ENCODE measurements at places on chromosomes 13 and 19.
A peak's percentile ranks its signal among the peaks of the same experiment; 100 is the strongest.

DNA sequence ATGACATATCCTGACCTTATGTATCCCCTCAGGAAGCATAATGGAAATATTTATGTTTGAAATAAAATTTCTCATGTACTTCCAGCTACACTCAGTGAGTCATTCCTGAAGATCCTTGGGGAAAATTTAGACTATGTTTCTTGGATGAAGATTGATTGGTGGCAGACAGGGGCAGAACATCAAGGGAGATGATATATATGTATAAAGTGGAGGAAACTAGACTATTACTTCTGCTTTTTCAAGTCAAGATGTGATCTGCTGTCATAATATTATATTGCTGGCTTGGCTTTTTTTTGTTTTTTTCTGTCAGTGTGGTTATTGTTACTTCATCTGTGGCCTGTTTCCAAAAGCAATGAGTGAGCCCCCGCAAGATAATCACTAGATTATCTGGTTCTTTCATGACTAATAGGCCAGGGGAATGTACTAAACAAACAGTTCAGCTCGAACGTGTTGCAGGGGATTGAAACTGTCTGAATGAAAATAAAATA lies 87.2 kb upstream of the TNFSF11 start:
- peak; percentile 52 for DNase-seq

DNA sequence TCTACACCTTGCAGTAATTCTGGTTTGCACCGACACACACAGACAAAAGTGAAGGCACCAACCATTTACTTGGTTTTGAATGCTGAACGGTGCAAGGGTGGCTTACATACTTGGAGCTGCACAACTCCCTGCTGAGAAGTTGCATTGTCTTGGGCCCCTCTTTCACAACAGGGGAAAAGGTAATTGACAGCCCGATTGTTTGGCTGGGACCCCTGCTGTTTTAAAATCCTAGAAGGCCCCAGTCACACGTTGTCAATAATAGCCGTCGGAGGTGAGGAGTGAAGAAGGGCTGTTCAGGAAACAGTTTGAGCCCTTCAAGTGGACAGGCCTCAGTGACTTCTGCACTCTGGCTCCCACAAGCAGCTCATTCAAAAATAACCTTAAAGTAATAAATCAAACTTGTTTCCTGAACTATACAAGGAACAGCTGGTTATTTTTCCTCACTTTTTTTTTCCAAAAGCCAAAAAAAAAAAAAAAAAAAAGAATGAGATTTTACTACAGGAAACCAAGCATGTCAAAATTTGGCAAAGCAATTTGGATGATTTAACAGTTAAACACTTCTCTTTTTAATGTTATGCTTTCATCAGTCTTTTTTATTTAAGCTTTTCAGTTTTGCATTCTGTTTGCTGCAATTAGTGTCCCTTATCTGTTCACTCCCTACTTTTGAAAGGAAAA lies 19.0 kb upstream of the SPRY2 start:
- no peak for DNase-seq

- no peak for DNase-seq
These were observed 1249.4 kb upstream of the SLC10A2 start for GRCh38 chr13:104315606-104316005.

- no peak for DNase-seq
These were observed 65.2 kb downstream of the SOX1 start for GRCh38 chr13:112132142-112132541.

DNA sequence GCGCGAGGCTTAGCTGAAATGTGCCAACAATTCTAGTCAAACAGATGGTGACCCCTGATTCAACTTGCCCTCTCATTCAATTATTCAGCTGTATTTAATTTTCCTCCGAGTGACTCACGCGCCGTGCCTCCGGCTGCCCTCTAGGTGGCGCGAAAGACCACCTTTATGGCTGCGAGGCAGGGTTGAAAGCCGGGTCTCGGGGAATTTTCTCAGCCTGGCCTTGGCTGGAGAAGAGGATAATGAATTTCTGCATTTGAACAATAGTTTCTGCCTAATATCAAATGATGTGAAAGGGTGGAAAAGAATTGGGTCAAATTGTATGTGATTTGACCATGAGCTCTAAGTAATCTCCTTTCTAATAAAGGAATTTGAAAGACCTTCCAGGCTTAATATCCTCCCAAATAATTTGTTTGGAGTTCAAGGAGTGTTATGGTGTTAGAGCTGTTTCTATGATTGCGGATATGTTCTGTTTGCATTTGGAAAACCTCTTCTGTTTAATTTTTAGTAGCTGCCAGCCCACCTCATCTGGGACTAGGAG lies 310.9 kb downstream of the ZNF536 start:
- peak; percentile 40 for DNase-seq

DNA sequence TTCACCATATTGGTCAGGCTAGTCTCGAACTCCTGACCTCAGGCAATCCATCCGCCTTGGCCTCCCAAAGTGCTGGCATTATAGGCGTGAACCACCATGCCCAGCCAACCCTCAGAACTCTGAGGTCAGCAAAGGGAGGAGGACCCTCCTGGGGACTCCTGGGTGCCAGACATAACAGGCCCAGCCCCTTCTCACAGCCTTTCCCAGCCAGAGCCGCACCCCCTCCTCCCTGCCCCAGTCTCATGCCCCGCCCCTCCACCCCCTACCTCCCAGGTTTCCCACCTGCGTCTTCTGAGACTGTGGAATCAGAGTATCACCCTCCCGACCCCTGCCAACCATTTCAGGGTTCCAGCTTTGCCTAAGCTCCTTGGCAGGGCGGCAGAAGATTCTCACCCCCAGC lies 5.2 kb downstream of the IGLON5 start:
- no peak for DNase-seq

DNA sequence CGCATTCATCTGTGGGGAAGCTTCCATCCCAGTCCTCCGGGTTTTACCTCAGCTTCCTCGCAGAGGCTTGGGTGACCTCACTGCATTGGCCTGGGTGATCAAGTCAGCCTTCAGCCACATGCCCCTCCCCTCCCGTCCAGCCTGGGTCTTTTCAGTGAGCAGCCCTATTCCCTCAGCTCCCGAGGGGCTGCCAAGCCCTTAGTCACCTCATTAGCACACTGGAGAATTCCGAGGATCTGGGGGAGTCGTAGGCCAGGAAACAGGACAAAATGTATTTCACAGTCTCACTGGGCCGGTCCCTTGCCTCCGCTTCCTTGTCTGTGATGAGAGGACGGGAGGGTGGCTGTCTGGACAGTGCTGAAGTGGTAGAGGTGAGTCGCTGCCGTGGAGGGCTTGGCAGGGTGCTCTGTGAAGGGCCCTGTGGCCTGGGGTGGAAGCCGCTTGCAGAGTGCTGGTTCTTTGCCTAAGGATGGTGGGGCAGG lies 19.9 kb downstream of the KDM4B start:
- DNase-seq = no peak

DNA sequence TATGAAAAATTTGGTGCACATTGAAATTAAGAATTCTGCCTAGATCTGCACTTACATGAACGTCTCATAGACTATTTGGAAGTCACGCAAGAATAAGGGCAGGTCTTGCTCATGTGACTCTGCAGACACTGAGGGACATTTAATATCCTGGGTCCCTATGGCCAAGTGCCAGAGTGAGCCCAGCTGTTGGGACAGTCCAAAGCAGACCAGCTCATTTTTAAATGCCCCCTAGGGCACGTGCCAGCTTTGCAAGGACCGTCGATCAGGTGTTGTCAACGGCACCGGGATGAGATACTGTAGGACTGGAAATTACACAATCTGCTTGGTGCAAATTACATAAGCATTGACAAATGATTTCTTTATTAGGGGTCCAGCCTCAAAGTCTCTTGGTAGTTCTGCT lies 293.6 kb downstream of the TEX29 start:
- no peak for DNase-seq

DNA sequence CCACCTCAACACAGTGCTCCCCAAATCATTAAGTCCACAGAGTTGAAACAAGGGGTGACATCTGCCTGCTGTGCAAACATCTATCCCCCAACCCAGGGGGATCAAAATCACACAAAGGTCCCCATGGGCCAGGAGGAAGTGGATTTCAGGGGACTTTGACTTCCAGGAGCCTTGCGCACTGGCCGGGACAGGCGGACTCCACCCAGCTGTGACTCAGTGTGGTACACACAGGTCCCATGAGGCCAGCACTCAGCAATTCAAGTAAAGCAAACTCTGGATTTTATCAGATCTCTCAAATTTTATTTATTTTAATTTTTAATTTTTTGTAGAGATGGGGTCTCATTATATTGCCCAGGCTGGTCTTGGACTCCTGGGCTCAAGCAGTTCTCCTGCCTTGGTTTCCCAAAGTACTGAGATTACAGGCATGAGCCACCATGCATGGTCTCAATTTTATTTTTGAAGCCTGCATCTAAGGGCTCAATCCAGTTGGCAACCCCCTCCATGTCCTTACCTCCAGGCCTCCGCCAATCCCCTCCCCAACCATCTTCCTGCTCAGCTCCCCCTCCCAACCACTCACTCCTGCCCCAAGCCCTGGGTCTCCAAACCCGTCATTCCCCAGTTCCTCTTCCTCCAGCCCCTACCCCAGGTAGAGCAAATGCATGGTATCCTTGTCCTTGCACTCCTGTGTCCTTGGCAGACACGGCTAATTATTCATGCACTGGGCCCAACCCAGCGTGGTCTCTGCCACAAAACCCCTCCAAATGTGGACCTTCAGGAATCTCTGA lies 18.2 kb downstream of the ARHGAP33 start:
- DNase-seq = no peak

- peak; percentile 70 for DNase-seq
These were observed 195.5 kb downstream of the RGCC start for GRCh38 chr13:41652735-41653361.

DNA sequence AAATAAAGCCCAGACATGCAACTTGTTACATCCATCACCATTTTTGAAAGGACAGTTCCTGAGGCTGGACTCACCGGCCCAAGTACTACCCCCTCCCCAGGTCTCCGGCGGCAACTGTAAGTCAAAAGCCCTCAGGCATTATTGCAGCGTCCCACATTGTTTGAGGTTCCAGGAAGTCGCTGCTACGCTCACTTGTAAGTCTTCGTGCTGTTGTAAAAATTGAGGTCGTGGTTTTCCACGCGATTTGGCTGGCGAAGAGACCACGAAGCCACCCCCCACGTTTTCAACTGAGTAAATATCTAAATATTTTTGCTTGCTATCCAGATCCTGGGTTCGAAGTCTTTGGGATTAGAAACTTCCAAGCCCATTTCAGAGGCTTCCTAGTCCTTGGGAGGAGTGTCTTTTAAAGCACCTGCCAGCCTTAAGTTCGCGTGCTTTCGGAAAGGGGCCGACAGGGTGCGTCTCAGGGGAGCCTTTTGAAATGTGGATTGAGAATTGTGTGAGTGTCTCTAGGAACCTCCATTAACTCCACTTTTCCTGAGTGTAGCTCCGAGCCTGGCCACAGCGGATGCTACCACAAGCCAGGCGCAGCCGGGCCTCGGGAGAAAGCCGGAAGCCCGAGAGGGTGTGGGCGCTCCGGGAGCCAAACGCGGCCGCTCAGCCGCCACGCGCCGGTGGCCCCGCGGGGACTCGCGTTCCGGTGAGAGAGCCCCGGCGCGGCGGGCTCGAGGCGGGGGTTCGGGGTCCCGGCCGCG lies 434 bp upstream of the FNDC3A start:
- peak; percentile 10 for DNase-seq

DNA sequence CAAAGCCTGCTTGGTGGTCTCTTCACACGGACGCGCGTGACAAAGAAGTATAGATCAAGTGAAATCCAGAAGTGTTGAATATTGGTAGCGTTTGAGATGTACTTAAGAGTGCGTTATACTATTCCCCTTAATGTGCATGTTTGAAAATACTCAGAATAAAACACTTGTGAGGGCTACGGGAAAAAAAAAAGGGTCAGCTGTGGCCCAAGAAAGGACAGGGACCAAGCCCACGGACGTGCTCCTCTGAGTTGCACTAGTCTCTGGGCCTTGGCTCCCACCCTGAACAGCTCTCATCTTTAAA lies 622 bp upstream of the RBM42 start:
- DNase-seq = no peak

- DNase-seq = no peak
These were observed 97.6 kb upstream of the SIAH3 start for GRCh38 chr13:45949161-45949560.

GRCh38 chr19:35642312-35642711 lies 767 bp downstream of the ETV2 start:
- DNase-seq = no peak

DNA sequence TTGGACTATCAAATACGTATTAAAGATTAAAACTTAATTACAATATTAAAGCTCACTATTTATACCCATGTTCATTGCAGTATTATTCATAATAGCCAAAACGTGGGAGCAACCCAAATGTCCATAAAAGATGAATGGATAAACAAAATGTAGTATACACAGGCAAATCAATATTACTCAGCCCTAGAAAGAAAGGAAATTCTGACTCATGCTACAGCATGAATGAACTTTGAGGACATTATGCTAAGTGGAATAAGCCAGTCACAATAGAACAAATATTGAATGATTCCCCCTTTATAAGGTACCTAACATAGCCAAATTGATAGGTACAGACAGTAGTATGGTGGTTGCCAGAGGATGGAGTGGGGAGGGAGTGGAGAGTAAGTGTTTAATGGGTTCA lies 457.3 kb downstream of the FGF14 start:
- no peak for DNase-seq

GRCh38 chr19:14530506-14530905 lies 1.1 kb downstream of the TECR start:
- no peak for DNase-seq

DNA sequence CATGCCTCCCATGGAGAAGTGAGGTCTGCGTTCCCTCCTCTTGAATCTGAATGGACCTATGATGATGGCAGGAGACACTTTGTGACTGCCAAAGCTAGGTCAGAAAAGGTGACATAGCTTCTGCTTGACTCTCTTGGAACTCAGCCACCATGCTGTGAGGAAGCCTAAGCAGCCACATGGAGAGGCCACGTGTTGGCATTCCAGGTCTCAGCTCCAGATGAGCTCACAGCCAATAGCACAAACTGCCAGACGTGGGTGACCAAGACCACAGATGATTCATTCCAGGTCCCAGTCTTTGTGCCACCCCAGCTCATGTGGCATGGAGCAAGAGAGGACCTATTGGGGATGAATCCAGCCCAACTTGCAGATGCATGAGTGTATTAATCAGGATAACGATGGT lies 8.7 kb upstream of the GGACT start:
- DNase-seq = no peak

GRCh38 chr13:53064731-53065130 lies 36.1 kb downstream of the OLFM4 start:
- DNase-seq = no peak

GRCh38 chr13:25840931-25841330 lies 210.9 kb downstream of the SHISA2 start:
- no peak for DNase-seq

- no peak for DNase-seq
These were observed 228.5 kb upstream of the ARGLU1 start for GRCh38 chr13:106796280-106797047.

Measured in inflammatory macrophage treated with lipopolysaccharide for 4 hours (primary cell).